Activated CD8-positive, alpha-beta memory T cell treated with anti-CD3 and anti-CD28 coated beads, Interleukin-2, amount 10 ng/mL, durations not matched to agents 7 days and 5 days (primary cell): ENCODE measurements at places on chromosomes 5 and 9.

DNA sequence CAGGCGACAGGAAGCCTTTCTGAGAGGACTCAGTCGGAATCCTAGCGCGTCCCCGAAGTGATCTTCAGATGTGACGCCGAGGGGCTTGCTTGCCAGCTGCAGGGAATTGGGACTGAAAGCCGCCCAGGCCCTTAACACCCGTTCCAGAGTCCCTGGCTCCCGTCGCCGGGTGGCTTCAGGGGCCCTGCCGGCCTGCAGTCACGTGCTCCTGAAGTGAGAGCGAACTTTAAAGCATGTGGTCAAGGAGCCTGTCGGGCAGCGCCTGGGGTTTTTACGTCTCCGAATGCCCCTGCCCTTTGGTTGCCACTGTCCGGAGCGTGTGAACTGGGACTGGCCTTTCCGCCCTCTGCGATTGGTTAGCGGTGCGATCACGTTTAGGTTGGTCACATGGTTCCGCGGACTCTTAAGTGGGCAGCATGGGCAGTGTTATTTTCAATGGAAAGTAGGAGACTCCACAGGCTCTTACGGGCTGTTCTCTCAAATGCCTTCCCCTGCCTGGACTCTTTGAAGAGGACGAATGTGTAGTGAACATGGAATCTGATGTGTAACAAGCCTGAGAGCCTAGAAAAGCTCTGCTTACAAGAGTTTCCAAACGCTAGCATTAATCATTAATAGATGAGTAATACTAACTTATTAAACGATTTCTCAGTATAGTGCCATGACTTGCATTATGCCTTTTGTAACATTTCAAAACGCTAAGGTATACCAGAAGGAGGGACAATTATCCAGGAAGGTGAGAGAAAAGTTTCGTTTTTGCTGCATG, 1.9 kb downstream of the VLDLR start:
- no peak for DNase-seq

DNA sequence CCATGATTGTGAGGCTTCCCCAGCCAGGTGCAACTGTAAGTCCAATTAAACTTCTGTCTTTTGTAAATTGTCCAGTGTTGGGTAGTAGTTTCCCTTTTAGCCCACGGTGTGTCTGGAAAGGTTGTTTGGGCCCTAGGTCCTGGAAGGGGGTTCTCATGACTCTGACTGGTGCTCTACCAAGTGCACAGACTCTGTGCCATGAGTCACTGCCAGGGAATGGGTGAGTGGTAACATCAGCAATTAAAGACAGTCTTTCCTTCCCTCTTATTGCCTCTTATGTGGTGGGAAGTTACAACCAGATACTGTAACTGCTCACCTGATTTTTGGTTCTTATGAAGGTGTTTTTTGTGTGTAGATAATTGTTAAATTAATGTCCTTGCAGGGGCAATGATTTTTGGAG, 141.2 kb downstream of the PRDM9 start:
- DNase-seq = no peak

DNA sequence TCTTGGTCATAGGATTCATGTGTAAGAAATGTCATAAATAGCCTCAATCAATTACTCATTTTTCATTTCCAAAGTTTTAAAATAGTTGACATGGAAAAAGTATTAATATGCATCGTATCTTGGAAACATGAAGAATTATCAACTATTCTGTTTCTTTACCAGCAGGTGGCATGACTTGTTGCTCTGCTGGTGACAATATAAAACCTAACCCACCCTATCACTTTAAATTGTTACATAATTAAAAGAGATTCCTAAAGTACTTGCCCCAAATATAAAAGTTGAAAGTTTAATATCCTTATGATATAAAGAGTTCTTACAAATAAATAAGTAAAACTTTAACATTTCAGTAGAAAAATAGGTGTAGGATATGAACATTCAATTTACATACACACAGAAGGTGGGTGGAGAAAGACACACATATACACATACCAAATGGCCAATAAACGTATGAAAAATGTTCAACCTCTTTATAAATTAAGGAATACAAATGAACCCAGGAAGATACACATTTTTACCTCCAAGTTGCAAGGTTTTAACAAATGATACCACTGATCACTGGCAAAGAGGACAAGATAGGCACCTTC, 30.6 kb downstream of the MAP1B start:
- DNase-seq = no peak

DNA sequence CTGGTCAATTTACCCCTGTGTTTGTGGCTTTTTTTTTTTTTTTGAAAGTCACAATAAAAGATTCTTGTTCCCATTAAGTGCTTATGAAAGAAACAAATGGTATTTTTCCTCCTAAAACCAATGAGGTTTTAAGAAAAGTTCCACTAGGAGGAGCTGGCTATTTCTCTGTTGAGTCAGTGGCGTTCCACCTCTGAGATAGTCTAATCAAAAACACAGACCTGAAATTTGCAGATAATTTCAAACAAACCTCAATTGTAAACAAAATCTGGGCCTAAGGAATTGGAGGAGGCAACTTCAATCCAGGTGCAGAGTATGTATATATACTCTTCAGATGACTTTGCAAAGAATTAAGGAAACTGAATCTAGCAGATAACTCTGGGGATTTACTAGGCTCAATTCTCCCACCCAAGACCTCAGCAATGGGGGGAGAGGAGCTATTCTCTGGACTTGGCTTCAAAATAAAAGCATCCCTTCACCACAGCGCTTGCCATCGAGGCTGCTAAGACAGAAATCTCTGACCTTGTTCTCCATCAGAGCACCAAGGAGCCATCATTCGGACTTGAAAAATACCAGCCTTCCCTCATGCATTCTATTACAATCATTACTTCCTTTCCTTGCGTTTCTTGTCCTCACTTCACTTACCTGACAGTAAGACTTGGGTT, 52.4 kb downstream of the FANCC start:
- no peak for DNase-seq

GRCh38 chr5:37777432-37778130, 62.3 kb downstream of the GDNF start:
- DNase-seq = no peak

DNA sequence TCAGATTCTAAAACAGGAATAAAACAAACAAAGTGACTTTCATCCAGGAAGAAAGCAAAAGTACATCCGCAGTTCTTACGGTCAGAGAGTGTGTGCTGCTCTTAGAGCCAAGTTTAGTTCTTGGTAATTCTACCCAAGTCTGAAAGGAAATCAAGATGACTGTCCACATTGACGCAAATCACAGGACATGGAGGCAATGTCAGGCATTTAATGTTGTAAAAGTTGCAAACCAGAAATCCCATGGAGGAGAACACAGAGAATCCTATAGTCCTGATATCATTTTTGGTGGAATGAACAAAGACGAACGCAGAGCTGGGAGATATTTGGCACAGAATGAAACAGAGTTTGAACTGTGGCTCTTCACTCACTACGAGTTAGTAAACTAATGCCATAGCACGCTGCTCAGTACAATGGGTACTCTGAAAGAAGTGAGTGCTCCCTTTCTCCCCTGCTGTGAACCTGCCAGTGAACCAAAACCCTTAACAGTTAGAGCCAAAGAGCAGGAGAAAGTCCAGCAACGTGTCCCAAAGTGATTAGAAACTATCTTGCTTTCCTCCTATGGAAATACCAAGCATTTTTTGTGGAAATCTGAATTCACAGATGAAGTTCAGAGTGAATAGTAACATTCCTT, 74.3 kb downstream of the MUSK start:
- no peak for DNase-seq

DNA sequence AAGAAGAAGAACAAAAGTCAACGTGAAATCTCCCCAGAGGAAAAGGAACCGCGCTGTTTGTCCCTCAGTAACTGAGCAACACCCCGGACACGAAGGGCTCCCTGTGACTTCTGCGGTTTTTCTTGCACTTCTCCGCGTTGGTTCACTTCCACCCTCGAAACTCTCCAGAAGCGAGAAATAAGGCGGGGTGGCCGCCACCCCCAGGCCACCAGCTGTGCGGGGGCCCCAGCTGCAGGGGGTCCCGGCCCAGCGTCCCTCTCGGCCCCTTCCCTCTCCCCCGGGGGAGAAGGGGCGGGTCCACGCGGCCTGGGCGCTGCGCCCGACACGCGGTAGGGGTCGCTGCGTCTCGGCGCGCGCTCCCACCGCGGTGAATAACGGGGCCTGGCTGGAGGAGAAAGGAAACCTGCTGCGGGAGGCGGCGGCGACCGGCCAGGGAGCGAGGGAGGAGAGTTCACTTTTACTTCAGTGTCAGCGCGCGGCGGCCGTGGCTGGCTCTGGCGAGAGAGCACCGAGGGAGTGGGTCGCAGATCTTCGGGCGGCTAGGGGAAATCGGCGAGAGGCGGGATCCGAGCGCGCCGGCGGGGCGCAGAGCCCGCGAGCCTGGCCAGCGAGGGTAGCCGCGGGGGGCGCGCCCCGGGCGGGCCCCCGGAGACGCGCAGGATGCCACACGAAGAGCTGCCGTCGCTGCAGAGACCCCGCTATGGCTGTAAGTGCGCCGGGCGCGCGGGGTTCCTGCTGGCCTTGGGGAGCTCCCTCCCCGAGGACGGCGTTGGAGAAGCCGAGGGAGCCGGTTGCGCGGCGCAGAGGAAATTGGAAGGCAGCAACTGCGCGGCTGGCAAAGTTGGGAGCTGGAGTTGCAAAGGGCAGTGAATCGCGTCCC, at the start of gene IQGAP2:
Gene IQGAP2 (plus strand): TSS at position 400 of the 880 bp plus-strand sequence. CDS start 261 bp downstream, at position 661.
- DNase-seq = peak; percentile 92

DNA sequence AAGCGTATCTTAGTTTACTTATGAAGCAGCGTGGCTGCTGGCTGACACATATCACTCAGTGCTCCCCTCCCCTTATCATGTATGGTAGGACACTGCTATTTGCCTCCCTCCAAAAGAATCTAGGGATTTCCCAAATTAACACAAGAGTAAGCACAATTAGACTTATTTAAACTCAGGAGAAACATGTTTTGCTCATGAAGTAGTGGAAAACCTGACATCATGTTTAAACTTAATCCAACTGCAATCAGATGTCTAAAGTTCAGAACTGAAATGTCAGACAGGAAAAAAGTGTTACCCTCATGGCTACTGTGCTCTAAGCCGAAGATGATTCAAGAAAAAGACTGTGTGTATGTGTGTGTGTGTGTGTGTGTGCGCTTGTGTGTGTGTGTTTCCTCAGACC, 324.1 kb upstream of the TNC start:
- no peak for DNase-seq

- DNase-seq = no peak
These were observed 137.7 kb downstream of the HSD17B3 start for GRCh38 chr9:96164268-96164683.

GRCh38 chr5:12672141-12672540, 767.9 kb upstream of the CTNND2 start:
- no peak for DNase-seq

DNA sequence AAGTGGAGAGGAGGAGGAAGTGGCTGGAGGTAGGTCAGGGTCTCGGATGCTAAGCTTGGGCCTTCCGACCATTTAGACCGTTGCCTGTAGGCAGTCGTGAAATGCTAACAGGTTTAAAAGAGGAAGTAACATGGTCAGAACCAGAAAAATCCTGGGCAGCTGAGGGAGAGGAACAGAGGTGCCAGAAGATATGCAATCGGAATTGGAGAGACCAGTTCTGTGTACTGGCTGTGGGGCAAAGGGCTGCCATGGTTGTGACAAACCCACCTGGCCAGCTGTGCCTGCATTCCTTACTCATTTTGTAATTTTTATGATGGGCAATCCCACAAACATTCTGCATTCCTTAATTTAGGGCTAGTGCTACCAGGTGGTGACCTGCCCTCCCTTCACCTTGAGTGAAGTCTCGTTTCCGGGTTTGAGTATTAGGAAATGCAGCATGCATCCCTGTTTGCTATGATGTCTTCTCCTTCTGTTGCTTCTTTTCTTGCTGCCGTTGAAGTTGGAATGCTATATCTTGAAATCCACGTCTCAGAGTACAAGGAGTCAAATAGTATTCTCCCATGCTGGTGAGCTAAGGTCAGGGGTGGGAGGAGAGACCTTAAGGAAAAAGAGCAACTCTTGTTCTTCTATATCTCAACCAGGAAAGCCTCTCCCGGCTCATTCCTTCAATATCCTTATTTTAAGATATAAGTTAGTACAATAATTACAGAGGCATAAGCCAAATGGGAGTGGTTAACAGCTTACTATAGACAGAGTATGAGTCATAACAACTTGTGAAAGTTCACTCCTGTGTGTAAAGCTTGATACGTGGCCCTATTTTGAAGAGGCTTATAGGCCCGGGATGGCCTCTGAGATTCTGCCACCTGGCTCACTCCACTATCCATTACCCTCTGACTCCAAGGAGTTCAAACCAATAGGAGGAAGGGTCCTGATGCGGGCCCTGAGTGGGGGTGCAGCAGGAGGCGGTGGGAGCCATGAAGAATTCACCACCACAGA, 37.0 kb downstream of the B4GALT1 start:
- no peak for DNase-seq

DNA sequence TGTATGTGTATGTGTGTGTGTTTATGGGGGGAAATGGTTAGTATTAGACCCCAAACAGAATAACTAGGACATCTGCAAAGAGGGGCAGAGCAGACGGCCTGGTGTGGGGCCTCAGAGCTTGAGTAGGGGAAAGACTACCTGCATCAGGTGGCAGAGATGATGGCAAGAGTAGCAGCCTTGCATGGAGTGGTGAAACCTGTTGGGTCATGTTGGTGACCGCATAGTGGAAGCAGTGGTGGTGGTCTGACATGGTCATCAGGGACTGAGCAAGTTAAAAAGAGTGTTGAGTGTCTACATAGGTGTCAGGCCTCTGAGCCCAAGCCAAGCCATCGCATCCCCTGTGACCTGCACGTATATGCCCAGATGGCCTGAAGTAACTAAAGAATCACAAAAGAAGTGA, 153.2 kb downstream of the FGF10 start:
- no peak for DNase-seq

DNA sequence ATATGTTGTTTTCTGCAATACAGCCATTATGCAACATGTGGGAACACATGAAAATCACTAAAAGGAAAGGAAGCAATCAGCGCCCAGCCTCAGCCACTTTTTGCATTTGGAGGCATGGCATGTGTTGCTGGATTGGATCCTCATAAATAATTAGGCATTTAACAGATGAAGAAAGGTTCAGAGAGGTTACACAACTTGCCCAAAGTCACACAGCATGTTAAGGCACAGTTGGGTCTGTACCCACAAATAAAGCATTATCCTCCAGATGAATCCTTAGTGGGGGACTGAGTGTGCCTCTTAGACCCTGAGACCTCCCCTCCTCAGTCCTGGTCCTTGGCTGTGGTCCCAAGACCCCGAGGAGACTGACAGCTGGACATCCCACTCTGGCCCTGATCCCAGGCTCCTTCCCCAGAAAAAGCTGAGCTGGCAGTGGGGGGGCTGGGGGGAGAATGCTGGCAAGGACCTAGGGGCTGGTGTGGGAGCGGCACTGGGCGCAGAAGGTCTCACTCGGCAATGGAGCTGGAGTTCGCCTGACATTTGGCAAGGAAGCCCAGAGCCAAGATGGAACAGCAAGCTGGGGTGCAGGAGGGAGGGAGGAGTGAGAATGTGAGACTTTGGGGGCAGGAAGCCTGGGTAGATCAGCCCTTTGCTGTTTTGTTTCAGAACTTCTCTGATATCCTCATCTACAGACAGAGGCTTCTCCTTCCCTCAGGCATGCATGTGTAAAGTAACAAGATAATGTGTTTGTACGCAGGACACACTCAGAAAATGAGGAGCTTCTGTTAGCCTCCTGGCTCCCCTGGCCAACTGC, 6.9 kb upstream of the AKNA start:
- no peak for DNase-seq

- no peak for DNase-seq
These were observed 2385.2 kb upstream of the C9orf72 start for GRCh38 chr9:29958469-29958868.
